ENCODE measurements at places on chromosomes 7 and 10.

GRCh38 chr10:23200997-23201652, 9.0 kb downstream of the PTF1A start:
- DNase-seq: no peak

- DNase-seq: no peak
These were observed 15.0 kb downstream of the SNX8 start for GRCh38 chr7:2299131-2299829.

GRCh38 chr7:147803151-147803550, 787.4 kb upstream of the C7orf33 start:
- DNase-seq: no peak

GRCh38 chr10:10853954-10854353, 163.7 kb upstream of the CELF2 start:
- DNase-seq: no peak

DNA sequence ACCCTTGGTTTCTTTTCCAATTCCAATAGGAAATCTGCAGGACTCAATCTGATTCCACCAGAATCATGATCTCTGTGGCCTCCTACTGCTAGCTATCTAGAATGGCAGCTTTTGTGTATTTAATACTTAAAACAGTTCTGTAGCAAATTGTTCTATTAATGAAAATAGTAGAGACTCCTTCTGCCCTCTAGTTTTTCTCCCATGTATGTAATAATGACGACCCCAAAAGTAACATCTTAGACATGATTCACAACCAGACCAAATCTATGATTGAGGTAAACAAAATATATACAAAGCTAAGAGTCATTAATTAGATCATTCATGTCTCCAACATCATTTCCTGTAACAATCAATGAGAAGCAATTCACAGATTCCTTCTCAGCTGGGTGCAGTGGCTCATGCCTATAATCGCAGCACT, 259.1 kb upstream of the MKLN1 start:
- no peak for DNase-seq

DNA sequence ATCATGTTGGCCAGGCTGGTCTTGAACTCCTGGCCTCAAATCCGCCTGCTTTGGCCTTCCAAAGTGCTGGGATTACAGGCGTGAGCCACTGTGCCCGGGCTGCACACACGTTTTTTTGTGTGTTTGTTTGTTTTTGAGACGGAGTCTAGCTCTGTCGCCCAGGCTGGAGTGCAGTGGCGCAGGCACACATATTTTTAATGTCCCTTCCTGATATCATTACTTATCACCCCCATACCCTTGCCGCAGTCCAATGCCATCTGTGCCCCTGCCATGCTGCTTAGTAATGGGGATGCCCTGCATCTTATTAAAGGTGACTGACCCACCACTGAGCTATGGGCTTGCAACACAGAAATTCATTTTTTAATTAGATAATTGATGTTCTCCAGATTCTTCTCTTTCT, 180.7 kb downstream of the TEX36 start:
- DNase-seq: no peak

DNA sequence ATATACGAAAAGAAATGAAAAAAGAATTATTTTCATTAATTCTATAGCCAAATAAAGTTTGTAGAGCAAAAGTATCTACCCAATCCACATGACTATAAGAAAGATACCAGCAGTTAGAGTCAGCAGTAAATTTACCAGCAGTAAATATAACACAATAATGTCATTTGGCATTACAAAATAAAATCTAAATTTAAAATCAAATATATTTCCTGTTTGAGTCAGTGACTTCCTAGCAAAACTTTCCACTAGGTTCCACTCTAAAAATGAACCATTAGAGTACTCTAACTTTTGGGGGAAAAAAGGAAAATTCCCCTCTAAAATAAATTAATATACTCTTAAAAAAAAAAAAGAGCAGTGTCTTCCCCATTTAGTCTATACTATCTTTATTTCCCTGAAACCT, 144.8 kb downstream of the CPEB3 start:
- no peak for DNase-seq

DNA sequence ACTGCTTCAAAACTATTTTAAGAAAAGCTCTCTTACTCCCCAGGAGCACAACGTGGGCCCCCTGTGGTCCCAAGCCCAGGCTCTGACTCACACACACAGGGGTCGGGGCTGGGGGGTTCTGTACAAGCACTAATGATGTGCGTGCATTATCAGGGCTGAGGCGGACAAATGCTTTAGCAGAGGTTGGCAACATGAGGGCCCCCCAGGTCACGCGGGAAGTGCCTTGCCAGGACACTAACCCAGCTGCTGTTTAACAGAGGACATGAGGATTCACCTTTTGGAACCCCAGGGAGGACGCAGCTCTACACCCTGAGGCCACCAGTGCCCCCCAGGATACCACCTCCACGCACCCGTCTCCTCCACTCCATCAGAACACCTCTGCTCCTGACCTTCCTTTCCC, 342.8 kb downstream of the DNAJB6 start:
- no peak for DNase-seq
